ENCODE measurements at places on chromosomes 4 and X. TPM values are rescaled to one million over a fixed set of nuclear protein-coding genes. Genes with fewer than 3 reads are reported as not detected.

- peak; percentile 17 for DNase-seq
These were observed 1026.6 kb downstream of the RAPGEF2 start for GRCh38 chr4:160129439-160129838.

The PCDH7 gene
- 19.2 TPM for polyA plus RNA-seq

DNA sequence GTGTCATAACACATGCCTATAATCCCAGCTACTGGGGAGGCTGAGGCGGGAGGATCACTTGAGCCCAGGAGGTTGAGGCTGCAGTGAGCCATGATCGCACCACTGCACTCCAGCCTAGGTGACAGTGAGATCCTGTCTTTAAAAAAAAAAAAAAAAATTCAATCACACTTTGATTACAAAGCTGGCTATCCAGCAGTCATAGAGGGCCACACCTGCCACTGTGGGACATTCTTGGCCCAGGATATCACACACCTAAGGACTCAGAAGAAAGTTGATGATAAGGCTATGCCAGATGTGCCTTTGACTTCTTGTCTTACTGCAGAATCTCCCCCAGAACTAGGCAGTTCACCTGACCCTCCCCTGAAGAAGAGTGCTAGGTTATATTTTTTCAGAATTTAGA, 122.5 kb upstream of the GALNT7 start:
- DNase-seq = no peak

The PRRG1 gene
- polyA plus RNA-seq = 21.0 TPM

- DNase-seq = no peak
These were observed 31.5 kb upstream of the PTTG2 start for GRCh38 chr4:37928426-37929416.

DNA sequence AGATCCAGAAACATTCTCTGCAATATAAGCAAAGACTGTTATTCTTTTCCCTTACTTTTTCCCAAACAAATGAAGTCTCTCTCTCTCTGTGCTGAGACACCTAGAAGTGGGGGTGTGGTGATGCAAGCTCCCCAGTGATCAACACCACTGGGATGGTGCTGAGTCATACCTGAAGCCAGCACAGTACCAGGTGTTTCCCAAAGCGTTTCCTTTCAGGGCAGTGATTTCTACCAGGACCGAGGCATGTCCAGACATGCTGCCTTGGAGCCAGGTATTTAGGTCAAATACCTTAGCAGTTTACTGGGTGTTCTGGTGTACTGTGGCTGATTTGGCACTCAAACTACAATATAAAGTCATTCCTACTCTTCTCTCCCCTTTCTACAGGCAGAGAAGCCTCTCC, 726.5 kb downstream of the FAM133A start:
- DNase-seq = no peak

The CNGA2 gene
- polyA plus RNA-seq = not detected

- DNase-seq = no peak
These were observed 171.9 kb upstream of the PGRMC2 start for GRCh38 chr4:128459547-128459946.

DNA sequence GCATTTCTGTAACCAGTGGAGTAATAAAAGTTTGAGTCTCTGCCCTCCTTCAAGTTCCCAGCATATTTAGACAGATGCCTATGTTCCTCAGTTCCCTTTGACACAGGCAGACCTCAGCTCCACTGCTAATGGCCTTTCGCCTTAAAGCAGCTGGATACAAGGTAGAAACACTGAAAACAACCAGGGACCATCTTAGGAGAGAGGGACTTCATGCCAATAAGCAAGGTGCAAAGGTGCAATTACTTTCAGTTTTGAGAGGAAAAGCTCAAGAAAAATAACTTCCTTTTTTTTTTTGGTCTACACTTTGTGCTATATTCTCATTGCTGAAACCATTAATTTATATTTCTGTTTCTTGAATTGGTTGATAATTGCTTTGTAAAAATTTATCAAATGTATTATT, 781.9 kb upstream of the GALNTL6 start:
- DNase-seq = no peak

The TNMD gene
- 4.6 TPM for polyA plus RNA-seq

GRCh38 chrX:132411310-132411977, 77.4 kb downstream of the MBNL3 start:
- DNase-seq = no peak

The L1CAM gene
- 54.8 TPM for polyA plus RNA-seq

Data from renal pelvis (tissue), 12 donors.